ENCODE measurements at places on chromosomes 16 and 17.

- DNase-seq = no peak
Observed at GRCh38 chr17:82598256-82599119, 49.8 kb downstream of the WDR45B start.

DNA sequence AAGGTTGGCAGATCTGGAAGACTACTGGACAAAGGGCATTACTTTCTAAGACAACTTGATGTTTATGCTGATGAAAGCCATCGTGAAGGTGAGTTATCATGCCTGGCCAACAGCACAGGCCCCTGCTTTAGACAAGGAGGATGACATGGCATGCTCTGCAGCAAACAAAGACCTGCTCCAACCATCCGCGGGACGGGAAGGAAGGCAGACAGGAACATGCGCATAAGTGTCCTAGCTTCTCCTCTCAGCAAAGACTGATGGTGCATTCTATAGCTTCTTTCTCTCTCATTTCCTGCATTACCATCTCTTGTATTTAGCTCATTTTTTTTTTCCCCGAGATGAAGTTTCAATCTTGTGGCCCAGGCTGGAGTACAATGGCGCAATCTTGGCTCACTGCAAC lies 5.4 kb downstream of the NPLOC4 start:
- DNase-seq = no peak

DNA sequence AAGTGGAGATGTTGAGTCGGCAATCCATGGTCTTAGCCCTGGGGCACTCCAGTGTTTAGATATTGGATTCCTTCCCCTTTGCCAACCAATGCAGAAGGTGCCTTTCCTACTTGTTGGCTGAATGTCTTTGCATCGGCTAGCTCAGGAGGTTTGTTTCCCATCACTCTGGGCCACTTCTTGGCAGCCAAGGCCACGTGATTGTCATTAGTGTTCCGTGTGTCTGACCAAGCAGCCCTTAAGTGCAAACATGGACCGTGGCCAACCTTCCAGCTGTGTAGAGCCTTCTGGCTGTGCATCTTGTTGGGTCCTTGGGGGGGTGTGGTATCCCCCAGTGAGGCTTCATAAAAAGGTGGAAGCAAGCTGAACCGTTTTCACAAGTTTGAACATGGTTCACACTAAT lies 66.0 kb downstream of the GNAO1 start:
- no peak for DNase-seq

DNA sequence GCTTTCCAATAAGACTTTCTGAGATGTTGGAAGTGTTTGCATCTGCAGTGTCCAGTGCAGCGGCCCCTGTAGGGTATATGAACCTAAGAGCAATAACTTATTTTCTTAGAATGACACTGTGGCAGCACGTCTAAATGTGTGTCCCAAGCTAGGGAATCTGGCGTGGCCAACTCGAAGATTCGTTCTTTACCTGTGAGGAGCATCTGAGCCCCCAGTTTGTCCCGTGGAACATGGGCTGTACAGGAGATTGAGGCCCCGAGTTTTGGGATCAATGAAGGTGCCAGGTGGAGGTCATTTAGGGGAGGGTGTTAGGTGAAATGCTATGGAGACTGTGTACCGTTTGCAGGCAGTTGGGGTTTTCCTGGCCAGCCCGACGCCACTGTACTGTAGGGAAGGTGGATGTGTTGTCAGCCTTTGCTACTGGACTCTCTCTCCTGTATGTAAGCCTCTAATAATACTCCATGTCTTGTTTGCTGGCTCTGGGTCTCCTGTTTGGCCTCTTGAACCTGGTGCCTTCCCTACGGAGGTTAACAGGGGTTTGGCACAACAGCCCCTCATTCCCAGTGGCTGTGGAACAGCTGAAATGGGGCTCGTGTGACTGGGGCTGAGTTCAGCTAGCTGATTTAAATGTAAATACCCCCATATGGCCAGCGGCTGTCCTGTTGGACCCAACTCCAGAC lies 45.5 kb upstream of the SDK2 start:
- no peak for DNase-seq

- DNase-seq = no peak
Observed at GRCh38 chr16:754656-755055, 5.9 kb upstream of the MSLN start.

GRCh38 chr17:82751171-82751570 lies 694 bp upstream of the TBCD start:
- DNase-seq = no peak

DNA sequence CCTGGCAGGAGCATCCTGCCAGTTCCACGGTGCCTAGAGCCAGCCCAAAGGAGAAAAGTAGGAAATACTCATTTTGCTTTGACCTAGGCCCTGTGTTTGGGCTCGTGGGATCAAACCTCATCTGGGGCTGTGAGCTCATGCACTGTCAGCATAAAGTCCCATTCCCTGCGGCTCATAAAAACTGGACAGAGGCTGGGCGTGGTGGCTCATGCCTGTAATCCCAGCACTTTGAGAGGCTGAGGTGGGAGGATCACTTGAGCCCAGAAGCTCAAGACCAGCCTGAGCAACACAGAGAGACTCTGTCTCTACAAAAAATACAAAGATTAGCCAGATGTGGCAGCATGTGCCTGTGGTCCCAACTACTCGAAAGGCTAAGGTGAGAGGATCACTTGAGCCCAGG lies 17.9 kb downstream of the ATP6V0D1 start:
- no peak for DNase-seq

DNA sequence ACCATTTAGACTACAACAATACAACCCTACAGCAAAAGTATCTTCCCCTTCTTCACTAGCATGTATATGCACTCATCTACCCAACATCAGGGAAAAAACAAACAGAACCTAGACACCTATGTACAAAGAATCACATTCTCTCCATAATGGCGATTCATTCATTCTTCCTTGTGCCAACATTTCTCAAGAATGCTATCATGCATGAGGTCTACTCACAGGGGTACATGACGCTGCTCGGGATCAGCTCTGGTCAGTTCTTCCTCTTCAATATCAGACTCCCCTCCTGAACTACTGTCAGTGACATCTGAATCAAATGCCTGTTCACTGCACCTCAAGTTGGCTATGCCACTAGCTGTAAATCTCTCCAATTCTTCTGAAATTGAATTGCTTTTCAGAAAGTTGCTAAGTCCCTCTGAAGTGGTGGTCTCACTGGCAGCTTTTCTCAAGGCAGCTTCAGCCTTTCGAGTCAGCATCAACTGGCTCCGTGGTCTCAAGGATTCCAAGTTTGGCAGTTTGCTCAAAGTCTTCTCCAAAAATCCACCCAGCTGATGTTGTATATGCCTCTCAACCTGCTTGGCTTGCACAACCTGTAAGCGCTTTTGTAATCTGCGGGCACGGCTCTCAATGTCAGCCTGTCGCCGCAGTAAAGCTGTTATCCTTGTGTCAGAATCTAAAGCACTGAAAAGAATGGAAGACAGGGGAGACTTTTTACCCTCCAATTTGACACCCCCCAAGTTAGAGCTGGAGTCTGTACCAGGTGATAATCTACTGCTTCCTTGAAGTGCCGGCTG lies 22.4 kb downstream of the KANSL1 start:
- DNase-seq = no peak

Measured in bone marrow (tissue), 2 donors.